ENCODE measurements at places on chromosomes 3 and 15.
A peak's percentile ranks its signal among the peaks of the same experiment; 100 is the strongest.

DNA sequence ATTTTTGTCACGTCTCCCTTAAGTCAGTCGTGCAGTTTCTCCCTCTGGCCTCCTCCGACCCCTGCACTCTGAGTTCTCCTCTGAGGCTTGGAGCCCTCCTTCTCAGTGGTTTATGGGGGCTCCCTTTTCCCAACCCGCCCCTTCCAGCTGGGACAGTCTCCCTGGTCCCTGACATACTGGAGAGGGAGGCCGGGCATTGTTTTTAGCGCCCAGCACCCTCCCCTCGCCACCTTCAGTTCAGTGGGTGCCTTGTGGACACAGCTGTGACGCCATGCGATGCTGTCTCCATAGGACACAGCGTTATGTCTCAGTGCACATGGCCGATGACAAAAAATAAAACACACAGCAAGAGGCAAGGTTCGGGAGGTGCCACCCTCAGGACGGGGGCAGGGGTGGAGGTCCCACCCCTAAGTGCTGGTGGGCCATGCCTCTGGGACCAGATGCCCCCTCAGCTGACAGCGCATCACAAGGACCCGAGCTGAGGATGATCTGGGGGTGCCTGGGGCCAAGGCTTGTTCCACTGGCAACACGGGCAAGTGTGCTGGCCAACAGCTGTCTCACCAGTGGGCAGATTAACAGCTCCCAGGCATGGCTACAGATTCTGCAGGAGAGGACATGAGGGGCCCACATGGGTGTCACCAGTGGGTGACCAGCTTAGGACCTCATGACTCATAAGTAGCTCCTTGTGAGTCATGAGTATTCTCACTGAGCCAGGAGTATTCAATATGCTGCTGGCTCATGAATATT is 81.6 kb downstream of the PLXNA1 start:
- DNase-seq: peak; percentile 94

GRCh38 chr3:112005091-112005672 is 6.5 kb downstream of the TAGLN3 start:
- DNase-seq: no peak

DNA sequence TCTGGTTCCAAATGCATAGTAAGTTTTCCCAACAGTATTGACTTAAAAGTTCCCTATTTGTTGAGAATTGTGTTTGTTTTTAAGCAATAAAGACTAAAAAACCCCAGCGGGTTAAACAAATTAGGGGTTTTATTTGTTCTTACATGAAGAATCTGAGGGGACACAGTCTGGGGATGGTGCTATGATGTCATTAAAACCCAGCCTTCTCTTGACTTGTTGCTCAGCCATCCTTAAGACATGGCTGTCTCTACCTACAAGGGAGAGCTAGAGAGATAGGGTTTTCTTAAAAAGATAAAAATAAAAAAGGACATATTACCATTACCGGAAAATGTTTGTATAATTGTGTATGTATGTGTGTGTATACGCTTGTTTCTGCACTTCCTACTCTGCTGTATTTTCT is 11.7 kb upstream of the ARL14 start:
- no peak for DNase-seq

DNA sequence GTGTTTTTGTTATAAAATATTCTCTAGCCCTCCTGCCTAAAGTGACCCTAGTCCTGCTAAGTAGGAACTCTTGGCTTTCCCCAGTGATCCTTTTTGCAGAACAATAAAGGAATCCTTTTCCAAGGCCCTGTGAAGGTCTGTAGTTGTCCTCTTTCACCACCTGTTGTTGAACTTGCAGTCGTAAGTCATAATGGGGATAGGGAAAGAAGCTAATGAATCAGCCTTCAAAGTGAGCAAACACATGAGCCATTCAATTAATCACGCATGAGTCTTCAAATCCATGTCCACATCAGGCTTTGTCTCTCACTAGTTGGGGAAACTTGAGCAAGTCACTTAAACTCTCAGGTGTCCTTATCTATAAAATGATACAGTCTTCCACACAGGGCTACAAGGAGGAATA is 27.6 kb downstream of the ZNF860 start:
- DNase-seq: no peak

DNA sequence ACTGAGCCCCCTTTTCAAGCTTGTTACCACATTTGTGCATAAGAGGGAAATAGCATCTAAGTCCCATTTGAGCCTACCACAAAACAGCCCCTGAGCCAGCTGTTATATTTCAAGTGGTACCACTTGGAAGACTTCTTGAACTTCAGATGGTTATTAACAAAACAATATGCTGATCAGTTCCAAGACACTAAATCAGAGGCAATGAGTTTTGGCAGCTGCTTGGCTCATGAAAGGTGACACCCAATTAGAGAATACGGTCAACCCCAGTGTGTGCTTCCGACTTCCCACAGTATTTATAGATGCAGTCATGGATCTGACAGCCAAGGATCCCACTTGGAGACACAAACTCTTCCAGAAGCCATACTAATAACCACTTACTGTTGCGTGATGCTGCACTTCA is 469.6 kb upstream of the PPP2R3A start:
- DNase-seq: no peak

DNA sequence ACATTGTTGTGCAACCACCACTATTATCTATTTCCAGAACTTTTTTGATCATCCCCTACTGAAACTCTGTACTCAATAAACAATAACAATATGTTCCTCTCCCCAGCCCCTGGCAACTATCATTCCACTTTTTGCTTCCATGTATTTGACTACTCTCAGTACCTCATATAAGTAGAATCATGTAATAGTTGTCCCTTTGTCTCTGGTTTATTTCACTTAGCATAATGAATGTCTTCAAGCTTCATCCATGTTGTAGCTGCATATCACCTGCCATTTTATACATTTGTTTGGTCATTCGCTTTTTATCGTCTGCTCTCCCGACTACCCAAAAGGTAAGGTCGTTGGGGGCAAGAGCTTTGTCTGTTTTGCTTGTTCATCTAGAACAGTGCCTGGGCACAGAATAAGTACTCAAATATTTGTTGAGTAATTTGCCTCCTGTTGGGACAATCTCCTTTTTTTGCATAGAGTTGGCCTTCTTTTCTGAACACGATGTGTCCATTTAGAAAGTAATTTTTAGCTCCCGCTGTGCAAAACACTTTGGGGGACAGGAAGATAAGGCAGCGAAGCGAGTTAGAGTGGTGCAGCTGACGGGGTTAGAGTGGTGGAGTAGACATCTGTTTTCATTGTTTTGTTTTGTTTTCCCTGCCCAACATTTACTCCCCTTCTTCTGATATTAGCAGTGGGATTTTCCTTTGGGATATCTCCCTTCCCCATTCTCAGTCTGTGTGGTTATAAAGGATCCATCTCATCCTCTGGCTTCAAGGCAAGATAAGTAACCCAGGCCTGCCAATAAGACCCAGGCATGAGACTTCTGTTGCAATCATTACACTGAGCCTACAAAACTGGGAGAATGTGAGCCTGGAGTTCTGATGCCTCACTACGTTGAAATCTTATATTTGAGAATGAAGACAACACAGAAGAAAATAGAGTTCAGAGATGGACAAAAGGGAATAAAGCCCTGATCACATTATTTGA is 83.4 kb upstream of the RNU6-1 start:
- no peak for DNase-seq

DNA sequence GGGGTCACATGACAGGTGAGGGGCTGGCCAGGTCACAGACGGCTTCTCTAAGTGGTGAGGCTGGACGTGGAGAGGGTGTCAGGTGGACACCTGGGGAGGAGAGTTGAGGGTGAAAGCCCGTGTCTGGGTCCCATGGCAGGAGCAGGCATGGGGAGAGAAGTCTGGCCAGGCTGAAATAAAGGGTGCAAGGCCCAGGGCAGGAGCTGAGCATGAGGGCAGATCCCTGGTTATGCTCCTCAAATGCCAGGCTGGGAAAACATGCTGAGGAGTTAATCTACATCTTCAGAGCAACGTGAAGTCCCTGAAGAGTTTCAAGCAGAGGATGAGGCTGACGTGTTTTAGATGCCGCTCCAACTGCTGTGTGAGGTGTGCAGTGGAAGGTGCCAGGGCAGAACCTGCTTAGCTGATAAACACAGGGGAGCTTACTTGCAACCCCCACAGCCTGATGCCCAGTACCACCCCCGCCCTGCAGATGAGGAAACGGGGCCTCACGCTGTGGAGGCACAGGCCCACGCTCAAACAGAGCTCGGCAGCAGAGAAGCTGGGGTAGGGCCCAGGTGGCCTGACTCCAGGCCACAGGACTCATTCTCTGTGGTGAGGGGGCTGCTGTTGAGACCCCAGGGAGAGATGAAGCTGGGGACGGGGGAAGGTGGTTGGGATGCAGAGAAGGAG is 40.5 kb downstream of the HCN4 start:
- DNase-seq: no peak

- DNase-seq: no peak
Measured at GRCh38 chr3:53190659-53191058, 29.6 kb downstream of the PRKCD start.

DNA sequence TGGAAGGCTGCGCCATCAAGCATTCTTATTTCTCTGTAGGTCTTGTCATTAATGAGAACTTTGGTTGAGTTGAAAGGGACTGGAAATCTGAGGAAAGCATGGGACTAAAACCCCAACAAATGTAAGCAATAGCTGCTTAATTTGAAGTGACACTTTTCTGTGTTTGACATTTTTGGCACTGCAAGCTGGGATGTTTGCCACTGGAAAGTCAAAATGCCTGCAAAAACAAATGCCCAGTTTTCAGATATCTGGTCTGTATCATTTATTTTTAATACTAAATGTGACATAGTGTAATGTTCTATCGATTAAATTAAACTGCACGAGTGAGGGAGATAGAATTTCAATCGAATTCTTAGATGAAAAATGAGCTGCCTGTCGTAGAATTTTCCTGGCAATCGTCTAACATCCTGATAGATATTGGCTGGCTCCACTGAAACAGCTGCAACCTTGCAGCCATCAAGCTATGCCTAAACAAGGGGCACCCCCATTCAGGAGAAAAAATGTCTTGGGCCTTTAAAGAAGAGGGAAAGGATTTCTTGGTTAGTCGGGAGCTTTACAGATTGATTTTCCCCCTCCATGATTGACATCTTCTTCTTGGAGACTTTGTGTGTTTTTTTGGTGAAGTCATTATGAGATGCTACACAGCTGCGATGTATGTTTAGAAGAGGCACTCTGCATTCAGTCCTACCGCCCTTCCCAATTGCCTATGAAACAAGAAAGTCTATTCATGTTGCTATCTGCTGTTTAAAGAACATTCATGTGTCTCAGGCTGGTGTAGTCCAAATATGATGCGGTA is 316.7 kb upstream of the TBL1XR1 start:
- DNase-seq: no peak

DNA sequence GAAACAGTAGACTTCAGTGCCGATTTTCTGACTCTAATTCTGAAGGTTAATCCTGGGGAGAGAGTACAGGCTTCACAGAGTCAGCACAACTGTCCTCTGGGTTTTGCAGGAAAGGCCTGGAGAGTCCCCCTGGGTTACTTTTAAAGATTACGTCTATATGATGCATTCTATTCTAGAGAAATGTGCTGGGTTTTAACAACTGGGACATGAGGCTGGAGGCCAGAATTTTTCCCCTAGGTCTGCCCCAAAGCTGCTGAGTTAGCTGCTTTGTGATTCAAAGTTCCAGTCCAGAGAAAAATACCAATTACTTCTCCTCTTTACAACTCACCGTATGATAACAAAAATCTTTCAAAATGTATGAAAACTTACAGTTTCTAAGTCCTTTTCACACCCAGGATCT is 240.7 kb upstream of the TPRG1 start:
- DNase-seq: no peak

DNA sequence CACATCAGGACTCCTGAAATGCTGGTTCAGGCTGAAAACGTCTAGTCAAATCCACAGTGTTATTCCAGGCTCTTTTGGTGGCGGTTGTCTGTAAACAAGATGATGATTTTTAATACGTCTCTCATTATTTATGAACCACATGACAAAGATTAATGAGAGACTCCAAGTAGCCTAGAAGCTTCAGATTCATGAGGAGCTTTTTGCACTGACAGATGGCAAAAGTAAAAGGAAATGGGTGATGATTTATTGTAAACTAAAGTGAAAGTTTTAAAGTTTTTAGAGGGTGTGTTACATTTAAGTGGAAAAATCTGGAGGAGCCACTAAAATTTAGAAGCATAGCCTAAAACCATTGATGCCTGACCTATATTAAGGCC is 77.0 kb downstream of the BBX start:
- no peak for DNase-seq

DNA sequence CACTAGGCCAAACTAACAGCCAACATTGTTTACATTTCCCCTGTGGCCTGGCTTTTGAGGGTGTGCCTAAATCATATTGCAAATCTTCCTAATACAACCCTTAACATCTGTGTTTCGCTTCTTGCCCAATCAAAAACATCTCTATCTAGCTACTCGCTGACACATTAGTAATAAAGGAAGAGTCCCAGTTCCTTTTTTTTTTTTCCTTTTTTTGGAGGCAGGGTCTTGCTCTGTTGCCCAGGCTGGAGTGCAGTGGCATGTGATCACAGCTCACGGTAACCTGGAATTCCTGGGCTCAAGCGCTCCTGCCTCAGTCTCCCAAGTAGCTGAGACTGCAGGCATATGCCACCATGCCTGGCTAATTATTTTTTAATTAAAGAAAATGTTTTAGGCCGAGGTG is 2.1 kb upstream of the SRPRB start:
- DNase-seq: no peak

DNA sequence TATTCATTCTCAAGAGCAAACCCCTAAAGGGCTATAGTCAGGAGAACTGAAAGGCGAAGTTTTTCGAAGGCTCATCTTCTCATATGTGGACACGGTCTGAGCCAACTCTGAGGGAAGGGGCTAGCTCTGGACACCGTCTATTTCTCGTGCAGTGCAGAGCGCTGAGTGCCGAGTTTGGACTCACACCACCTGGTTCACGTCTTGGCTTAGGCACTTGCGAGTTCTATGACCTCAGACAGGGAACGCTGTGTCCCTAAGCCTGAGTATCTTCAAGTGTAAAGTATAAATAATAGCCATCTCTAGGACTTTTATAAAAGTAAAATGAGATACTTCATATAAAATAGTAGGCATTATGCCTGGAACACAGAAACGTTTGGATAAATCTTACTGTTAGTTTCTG is 223.7 kb downstream of the FMN1 start:
- DNase-seq: no peak

DNA sequence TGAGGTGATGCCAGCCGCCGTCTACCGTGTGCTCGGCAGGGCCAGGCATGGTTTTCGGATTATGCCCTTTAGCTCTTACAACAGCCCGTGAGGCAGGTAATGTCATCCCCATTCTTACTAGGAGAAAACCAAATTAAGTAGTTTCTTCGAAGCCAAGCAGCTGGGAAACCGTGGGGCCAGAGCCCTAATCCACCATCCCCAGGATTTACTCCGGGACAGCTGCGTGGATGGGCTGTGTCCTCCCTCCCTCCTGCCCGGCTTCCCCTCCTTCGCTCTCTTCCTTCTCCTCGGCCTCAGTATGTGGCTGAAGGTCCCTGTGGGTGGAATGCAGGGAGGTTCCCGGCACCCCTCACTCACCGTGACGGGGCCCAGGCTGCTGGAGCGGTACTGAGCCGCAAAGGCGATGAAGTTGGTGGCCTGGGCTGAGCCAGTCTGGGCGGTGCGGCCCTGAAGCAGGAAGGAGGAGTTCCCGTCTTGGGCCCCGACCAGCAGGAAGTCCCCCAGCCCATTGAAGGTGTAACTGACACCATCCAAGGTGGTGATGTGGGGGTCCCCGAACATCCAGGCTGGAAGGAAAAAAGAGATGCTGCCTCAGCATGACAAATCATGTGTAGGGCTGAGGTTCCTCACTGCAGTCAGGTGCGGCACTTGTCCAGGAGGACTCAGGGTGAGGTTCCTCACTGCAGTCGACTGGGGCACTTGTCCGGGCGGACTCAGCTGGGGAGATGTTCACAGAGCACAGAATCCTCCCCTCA is 42.5 kb downstream of the MUC20 start:
- no peak for DNase-seq

Measured in trophoblast cell (in vitro differentiated cells and primary cell).